ENCODE measurements at places on chromosomes 2 and 18.

GRCh38 chr2:147806846-147807245 is 38.0 kb upstream of the ACVR2A start:
- no peak for DNase-seq

- no peak for DNase-seq
These were observed 99.5 kb upstream of the APCDD1 start for GRCh38 chr18:10354890-10355289.

DNA sequence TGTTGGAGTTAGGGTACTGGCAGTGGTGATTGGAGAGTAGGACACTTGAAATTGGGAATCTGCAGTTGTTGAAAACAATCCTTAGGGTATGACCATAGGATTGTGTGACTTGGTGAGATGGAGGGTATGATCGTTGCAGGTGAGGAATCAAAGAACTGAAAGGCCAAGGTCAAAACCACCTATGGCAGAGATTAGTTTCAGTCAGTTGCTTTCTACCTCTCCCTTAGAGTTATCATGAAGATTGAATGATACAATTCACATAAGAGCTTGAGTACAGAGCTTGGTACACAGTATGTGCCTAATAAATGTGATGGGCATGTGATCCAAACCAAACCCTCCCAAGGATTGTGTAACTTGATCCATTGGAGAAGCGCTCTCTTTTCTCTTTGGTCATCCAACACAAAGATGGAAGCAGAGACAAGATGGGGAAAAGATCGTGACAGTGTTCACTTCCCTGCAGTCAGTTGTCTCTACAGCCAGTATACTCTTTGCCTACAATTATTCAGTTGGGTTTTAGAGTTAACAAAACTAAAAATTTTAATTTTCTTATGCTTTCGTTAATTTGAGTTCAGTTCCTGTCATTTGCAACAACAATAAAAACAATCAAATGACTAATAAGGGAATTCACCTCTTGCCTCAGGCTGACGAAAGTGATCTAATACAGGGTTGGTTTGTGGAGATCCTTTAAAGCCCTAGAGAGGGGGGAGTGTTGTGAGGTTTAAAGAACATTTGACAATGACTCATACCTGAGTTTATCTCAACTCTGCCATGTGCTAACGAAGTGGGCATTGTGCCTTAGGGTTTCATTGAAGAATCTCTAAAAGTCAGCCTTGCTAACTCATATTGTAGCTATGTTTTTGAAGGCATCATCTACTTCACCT is 14.8 kb upstream of the SMAD2 start:
- DNase-seq: no peak

- no peak for DNase-seq
These were observed 859.5 kb upstream of the CNTNAP5 start for GRCh38 chr2:123165616-123166015.

GRCh38 chr2:158928965-158929364 is 39.5 kb upstream of the TANC1 start:
- no peak for DNase-seq

DNA sequence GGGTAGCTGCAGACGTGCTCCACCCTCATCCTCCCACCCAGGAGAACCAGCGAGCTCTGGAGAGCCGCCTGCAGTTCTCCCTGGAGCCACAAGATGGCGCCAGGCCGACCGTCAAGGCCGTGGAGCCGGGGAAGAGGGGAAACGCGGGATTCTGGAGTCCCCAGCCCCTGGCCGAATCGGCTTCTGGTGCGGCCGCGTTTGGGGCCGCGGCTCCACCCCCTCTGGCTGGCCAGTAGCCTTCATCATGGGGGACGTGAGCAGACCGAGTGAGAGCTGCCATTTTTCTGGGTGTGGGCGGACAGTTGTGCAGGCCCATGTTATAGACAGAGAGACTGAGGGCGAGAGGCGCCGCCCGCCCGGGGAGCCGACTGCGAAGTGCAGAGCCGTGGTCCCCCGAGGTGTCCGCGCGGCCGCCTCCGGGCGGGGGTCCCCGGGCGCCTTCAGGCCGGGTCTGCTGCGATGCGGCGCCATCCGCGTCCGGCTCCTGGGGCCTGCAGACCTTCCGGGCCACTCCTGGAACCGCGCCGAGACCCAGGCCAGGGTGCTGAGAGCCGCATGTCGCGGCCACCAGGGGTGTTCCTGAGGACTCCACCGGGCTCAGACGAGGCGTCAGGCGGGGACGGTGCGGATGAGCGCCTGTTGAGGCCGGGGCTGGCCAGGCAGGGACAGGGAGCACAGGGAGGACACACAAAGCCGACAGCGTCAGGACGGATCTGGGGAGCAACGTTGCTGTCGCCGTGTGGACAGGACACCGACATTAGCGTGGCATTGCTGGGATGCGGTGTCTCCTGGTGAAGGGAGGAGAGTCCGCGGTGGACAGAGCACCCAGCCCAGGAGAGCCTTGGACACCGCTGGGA is 418.2 kb upstream of the HS6ST1 start:
- DNase-seq: peak; percentile 47

GRCh38 chr2:38754049-38754448 is 2.9 kb upstream of the SRSF7 start:
- no peak for DNase-seq

DNA sequence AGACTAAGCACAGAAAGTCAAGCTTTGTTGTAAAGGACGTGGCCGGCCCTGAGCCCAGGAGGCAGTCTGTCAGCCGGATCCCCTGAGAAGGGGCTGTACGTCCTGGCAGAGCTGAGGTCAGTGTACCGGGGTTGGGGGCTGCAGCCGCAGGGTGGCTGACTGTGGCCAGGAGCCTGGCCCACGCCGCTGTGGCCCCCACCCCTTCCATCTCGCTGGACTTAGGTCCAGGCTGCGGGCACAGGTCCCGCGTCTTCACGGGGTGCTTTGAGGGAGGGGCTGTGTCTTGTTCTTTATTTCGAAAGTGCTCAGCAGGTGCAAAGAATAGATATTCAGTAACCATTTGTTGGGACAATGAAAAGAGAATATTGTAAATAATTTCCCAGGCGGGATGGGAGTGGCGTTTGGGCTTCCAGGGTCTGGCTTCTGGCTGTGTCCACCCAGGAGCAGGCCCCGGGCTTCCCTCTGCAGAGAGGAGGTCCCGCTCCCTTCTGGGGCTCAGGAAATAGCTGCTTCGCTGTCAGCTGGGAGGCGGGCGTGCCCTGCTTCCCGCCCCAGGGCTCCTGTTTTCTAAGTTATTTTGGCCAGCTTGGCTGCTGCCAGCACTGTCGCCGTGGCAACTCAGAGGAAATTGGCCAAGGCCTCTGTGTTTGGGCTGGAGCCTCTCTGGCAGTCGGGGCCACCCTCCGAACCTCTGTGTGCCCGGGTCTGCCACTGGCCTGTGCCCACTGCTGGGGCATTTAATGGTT is 7.4 kb downstream of the NFATC1 start:
- DNase-seq: no peak

- peak; percentile 62 for DNase-seq
These were observed 20.8 kb downstream of the SLC38A11 start for GRCh38 chr2:164934401-164935117.

- DNase-seq: no peak
These were observed 202.5 kb upstream of the EPAS1 start for GRCh38 chr2:46094689-46095088.

DNA sequence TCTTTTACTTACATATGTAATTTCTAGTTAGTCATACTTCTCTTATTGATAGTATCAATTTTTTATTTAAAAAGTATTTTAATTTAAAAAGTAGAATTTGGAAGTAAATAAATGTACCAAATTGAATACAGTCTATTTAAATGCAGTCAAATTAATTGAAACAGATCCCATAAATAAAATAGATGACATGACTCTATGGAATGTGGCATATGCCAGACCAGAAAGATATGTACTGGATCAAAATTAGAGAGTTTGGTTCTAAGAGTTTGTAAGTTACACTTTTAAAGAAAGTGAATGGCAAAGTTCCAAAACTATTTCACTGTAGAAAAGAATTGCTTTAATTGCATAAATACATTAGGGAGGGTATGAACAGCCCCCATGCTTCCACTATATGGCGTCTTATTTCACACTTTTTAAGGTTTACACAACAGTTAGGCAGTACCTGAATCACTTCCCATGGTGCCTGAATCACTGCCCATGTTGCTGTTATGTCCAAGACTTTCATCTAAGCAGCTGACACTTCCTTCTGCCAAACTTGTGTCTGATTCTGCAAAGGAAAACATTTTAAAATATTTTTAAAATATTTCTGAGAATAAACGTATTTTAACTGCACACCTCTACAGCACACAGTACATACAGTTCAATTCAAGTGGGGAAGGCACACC is 25.2 kb downstream of the IFIH1 start:
- DNase-seq: no peak

GRCh38 chr2:24818721-24819167 is 25.5 kb downstream of the CENPO start:
- DNase-seq: no peak

DNA sequence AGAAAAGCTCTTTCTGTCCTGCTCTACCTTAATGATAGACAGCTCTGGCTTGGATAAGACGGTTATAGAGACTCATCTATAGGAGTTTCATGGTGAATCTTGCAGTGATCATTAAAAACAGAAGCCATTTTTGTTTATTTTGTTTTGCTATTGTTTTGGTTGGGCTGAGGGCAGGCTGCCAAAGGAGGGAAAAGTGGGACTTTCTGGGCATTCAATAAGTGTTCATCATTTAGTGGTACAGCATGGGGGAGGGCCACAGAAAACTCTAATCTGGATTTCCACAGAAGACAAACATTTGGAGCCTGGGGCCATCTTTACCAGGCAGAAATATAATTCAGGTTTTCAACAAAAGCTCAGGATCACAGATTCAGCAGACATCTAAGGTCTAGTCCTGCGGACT is 62.4 kb upstream of the EFEMP1 start:
- DNase-seq: no peak

GRCh38 chr2:176159663-176160250 is 2.6 kb downstream of the HOXD3 start:
- no peak for DNase-seq

GRCh38 chr2:240372101-240372500 is 63.4 kb upstream of the GPC1 start:
- no peak for DNase-seq

GRCh38 chr18:36450264-36450663 is 152.8 kb downstream of the FHOD3 start:
- no peak for DNase-seq

DNA sequence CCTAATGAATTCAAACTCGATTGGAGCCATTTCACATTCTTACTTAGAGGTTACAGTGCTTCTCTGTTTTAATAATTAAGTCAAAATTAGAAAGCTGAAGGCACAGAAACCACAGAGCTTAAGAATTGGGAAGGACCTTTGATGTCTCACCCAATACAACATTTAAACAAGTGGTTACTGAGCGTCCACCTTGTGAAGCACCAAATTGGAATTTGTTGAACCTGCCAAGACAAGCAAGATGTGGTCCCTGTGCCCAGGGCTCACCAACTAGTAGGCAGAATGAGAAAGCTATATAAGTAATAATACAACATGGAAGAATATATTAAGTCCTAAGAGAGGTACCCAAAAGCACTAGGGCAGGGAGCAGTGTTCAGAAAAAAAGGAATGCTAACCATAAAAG is 64.5 kb upstream of the NPAS2 start:
- no peak for DNase-seq

- no peak for DNase-seq
These were observed 58.2 kb downstream of the LONRF2 start for GRCh38 chr2:100264121-100264520.

GRCh38 chr2:62956651-62957050 is 94.0 kb upstream of the OTX1 start:
- no peak for DNase-seq

Data from DMS153 (cell line).